ENCODE measurements at places on chromosomes 1 and 21.

DNA sequence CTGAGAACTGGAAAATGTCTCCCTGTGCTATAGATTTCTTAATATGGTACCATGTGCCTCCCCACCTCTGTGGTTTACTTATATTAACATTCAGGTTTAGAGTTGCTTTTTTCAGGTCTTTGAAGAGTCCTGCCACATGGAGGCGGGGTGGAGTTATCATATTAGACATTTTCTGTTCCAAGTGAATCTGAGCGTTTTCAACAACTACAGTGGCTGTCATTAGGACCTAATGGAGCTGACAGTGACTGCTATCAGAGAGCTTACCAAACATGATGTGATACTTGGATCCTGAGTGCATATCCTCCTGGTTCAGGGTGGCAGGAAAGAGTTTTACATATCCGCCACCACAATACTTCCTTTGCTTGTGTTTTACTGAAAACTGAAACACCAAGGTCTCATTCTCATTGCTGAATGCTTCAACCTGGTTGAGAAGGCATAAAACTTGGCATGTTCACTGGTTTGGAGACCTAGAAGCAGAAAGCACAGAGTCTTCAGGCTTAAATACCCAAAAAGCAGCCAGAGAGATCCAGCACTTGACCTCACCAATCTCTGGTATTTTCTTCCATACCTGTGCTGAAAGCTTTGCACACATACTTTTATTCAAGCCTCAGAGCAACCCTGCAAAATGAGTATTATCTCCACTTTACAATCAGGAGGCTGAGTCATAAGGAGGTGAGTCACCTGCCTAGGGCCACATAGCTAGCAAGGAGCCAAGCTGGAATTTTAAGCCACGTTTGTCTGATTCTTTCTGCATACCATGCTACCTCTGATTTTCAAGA, 47.4 kb upstream of the OSBPL9 start:
- peak; percentile 70 for DNase-seq

GRCh38 chr1:186708694-186709097, 28.5 kb upstream of the PTGS2 start:
- no peak for DNase-seq

- no peak for DNase-seq
These were observed 45.7 kb downstream of the ZC3H11B start for GRCh38 chr1:219566951-219567947.

DNA sequence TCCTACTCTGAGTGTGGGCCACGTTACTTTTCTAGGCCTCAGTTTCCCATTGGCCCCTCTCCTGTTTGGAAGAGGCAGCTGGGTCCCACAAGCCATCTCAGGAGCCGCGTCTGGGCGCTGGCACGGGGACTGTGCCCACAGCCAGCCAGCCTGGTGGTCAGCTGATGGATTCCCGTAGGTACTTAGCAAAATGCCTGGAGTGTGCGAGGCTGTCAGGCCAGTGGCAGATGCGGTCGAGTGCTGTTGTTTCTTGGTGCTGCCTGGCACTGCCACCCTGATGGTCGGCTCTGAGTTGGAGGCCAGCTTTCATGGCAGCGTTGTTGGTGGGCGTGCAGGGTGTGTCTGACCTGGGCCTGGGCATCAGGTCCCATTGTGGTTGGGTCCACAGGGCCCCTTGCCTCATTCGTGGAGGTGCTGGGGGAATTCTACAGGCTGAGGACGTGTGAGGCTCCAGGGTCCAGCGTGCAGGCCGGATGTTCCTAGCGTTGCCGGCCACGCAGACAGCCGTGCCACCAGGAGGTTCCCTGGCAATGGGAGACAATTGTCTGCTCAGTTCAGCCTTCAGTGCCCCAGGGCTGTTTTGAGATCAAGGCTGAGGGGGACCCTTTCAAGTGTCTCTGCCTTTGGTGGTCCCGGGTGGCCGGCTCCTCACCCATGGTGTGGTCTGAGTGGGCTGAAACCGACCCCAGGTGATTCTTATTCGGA, 20.9 kb downstream of the SKI start:
- DNase-seq: no peak

DNA sequence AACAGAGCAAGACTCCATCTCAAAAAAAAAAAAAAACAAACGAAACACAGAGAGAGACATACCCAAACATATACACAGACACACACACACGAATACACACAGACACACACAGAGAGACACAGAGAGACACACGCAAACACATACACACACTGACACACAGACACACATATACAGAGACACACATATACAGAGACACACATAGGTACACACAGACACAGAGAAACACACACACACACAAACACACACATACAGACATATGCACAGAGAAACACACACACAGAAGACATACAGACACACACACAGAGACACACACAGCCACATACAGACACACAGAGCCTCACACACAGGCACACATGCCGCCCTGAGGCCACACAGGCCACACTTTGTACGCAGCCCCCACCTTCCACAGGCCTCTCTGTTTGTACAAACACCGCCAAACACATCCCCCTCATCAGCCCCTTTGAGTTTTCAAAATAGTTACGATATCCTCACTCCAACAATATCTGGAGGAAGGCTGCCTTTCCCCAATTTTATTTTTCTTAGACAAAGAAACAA, 57.5 kb upstream of the ABCG1 start:
- DNase-seq: no peak

- DNase-seq: no peak
These were observed 56.3 kb upstream of the ADAMTS5 start for GRCh38 chr21:27023186-27023585.

GRCh38 chr1:229156872-229157271, 114.0 kb upstream of the RAB4A start:
- DNase-seq: no peak

DNA sequence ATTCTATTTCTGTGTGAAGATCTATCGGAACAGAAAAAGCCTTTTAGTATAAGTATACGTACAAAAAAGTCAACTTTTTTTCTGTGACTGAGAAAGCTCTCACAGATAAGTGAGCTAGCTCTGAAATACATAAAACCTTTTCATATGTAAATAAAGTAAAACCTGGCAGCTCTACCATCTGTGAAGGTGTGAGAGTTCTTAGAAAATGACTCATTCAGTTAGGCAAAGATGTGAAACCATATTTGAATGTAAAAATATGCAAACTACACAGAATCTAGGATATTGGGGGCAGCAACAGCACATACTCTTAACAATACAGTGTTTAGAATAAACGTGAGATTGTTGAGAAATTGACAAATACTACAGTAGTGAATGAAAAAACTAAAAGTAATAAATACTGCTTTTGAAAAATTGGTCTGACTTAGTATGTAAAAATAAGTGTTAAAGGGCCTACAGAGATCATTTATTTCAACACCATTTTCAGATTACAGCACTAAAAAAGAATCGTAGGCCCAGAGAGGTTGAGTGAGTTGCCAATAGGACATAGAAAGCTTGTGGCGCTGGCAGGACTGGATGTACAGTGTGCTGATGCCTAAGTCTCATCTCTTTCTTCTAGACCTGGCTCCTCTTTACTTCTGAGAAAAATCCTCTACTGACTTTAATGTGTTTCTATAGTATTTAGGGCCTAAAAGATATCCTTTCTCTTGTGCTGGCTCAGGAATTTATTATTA, 19.8 kb downstream of the ATP6V1G3 start:
- DNase-seq: peak; percentile 79

DNA sequence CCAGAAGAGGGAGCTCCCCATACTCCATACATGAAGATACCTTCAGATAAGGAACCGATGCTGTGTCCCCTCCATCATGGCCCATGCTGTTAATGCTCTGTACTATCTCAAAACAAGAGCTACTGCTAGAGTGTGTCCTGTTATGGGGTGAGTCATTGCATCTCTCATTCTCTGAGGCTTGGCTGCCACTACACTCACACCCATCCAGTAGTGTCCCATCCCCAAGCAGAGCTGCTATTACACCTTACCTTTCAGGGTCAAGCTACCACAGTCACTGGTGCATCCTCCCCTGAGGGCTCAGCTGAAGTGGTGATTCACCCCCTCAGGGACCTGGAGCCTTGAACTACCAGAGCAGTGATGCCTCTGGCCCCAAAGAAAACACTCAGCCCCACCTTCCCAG, 198.5 kb downstream of the PLA2G4A start:
- DNase-seq: no peak

GRCh38 chr1:110112656-110113055, 413 bp downstream of the UBL4B start:
- no peak for DNase-seq

- DNase-seq: no peak
These were observed 1.8 kb downstream of the MFN2 start for GRCh38 chr1:11982010-11982392.

DNA sequence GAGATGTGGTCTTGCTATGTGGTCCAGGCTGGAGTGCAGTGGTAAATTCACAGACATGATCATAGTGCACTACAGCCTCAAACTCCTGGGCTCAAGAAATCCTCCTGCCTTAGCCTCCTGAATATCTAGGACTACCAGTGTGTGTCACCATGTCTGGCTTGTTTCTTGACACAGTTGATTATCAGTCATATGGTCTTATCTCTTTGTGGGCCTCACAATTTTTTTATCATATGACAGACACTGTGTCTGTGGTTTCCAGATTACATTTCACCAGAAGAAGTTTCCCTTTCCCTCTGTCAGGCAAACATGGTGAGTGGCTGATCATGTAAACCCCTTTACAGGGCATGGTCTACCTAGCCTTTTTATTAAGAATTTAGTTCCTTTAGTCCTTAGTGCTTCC, 96.1 kb downstream of the HFM1 start:
- DNase-seq: no peak

GRCh38 chr1:7493711-7494454, 277.2 kb upstream of the VAMP3 start:
- DNase-seq: no peak

- no peak for DNase-seq
These were observed 7.8 kb upstream of the CHAF1B start for GRCh38 chr21:36377391-36377842.

DNA sequence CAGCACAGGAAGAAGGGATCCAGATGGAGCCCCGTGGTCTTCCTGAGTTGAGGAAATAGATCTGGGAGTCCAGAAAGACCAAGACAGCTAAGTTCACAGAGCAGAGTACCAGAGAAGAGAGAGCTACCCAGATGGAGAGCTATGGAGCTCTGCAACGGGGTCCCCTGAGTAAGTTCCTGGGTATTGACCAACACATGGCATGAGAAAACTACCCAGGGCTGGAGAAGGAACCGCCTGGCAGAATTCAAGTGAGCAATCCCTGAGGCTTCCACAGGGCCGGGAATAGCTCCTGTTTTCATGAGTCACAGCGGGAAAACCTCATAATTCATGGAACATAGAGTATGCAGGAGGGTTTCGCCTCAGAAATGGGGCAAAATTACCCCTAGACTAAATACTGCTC, 19.7 kb downstream of the STPG1 start:
- DNase-seq: no peak

GRCh38 chr1:220407191-220407590, 120.7 kb upstream of the MARK1 start:
- no peak for DNase-seq

All from CD4-positive, alpha-beta T cell treated with Interleukin-2 at 100 ng/mL for 4 hours (primary cell).